T-helper 22 cell (primary cell): ENCODE measurements at places on chromosomes 5 and 9.

DNA sequence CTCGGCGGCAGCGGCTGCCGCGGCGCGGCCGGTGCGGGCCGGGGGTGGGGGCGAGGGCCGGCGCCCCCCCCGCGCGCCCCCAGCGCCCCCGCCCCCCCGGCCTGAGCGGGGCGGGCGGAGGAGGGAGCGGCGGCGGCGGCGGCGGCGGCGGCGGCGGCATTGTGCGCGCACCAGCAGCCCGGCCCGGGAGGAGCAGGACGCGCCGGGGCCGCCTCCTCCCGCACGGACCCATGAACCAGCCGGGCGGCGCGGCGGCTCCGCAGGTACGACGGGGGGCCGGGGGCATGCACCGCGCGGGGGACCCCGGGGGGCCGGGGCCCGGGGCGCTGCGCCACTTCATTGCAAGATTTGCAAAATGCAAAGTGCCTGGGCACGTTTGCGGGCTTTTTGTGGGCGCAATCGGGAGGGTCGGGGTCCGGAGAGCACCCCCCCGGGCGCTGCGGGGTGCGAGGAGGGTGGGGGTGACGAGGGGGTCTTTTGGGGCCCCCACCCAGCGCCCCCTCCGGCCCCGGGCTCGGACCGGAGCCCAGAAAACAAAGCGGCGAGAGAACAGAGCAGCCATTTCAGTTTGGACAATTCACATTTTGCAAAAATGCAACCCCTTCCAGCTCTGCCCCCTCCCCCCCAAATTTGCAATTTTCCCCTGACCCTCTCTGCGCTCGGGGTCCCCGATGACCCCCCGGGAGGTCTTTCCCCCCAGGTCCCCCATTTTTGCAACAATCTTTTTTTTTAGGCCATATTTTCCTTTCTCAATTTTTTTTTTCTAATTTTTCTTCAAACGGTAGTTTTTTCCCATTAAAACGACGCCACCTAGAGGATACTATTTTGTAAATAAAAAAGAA, at the start of gene ZNF618:
ZNF618 (plus strand) TSS at position 159 of the 842 bp plus-strand sequence; CDS start at position 231, 72 bp downstream.
- DNase-seq: no peak

DNA sequence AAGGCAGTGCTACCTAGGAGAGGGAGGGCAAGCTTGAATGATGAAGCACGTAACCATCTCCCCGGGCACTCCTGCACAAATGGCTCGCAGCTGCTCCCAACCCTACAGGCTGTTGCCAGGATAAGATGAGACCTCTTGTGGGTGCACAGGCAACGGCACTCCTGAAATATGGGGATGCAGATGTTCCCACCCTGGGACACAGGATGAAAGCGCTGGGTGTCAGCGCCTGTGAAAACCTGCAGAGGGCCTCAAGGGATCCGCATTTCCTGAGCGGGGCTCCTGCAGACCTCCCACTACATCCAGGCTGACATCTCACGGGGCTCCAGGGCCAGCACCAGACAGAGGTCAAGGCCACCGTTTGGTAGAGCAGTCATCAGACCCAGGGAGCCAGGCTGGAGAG, 60.7 kb downstream of the SMIM23 start:
- DNase-seq: no peak

GRCh38 chr5:10577371-10578292, 13.8 kb downstream of the ANKRD33B start:
- no peak for DNase-seq

GRCh38 chr5:179153921-179154345, 93.8 kb downstream of the ZNF354C start:
- no peak for DNase-seq

GRCh38 chr5:124952079-124952478, 205.6 kb upstream of the ZNF608 start:
- DNase-seq: no peak
